ENCODE measurements at places on chromosomes 7 and 10. TPM values are rescaled to one million over a fixed set of nuclear protein-coding genes. Genes with fewer than 3 reads are reported as not detected.

DNA sequence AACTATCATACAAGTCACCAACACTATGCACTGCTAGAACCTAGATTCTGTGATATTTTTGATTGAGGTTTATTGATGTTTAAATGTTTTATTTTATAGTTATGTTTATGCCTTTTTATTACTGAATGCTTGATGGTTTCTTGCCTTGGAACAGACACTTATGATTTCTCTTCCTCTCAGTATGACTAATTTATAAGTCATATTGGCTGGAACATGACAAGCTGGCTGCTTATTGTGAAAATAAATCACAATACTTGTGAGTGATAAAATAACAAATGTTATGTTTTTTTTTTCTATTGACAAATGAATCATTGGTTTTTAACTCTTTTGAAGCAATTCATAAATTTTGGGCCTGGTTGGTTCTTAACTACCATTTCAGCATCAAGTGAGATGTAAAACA lies 142.0 kb upstream of the MALRD1 start:
- DNase-seq: no peak

DNA sequence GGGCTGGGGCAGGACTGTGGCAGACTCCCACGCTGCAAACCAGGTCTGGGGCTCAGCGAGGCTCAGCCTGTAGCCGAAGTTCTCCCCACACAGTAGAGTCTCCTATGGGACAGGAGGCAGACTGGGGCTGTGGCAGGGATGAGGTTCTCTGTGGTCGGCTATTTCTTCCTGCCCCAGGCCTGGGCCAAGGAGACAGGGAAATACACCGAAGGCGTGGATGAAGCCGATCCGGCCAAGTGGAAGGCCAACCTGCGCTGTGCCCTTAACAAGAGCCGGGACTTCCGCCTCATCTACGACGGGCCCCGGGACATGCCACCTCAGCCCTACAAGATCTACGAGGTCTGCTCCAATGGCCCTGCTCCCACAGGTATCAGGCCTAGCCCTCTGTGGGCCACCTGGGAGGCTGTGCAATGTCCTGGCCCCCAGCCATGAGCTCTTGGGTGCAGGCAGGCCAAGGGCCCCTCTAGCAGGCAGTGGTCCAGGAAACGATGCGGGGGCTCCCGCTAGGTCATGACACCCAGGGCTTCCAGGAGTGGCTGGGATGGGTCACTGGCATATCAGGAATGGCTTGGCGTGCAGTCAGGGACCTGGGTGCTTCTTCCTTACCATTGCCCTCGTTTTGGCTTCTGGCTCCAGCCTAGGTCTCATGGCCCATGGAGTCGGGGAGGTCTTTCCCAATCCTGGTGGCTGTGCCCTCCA lies 8.1 kb downstream of the IRF5 start:
- DNase-seq: no peak

Gene GPR85
- total RNA-seq: 0.69 TPM

GRCh38 chr10:3806603-3807002 lies 21.6 kb upstream of the KLF6 start:
- no peak for DNase-seq

DNA sequence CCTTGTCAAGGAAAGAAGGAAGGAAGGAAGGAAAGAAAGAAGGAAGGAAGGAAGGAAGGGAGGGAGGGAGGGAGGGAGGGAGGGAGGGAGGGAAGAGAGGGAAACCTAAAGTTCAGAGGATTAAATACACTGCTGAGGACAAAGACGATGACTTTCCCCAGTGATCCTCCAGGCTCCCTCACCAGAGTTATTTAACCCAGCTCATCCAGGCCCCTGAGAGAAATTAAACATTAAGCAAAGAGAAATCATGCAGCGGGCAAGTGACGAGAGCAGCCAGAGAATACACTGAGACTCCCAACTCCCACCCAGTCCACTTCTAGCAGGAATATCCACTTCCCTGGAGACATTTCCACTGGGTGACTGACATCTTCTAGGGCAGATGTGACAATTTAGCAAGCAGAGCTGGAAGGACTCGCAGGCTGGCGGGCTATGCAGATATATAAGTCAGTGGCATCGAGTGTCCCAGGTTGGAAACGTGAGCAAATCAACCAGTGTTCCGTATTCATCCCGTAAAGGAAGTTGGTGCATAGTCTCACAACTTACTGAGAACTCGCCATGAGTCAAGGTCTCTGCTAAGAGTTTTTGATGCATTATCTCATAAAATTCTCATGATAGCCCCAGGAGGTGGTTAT lies 48.7 kb downstream of the CALML3 start:
- DNase-seq: no peak

Gene ASCC1
- 34.7 TPM for total RNA-seq

GRCh38 chr7:40780460-40780859 lies 645.7 kb downstream of the SUGCT start:
- no peak for DNase-seq

GRCh38 chr7:154795014-154795413 lies 207.9 kb downstream of the PAXIP1 start:
- no peak for DNase-seq

DNA sequence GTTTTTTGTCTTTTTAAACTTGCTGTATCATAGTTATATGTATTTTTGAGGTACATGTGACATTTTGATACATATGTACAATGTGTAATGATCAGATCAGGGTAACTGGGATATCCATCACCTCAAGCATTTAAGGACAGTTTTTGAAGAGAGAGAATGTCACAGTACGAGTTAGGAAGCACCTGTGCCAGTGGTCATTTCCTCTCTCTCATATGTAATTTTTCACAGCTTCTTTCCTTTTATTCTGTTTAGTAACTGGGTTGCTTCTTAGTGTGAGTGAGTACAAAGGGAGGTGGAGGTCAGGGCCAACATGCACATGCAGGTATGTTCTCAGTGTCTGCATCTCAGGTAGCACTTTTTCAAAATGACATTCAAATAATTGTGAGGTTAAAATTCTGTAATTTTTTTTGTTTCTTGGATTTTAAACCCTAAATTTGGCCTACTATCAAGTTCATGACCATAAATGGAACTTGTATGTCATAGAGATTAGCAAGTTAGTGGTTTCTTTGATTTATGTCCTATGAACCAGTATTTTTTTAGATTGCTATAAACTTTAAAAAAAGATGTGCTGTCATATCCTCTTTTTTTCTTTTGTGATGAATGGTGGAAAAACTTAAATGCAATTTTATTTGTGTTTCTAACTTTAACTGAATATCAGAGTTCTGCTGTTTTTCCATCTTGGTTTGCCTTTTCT lies 42.7 kb downstream of the SNX10 start:
- no peak for DNase-seq

- DNase-seq: no peak
Observed at GRCh38 chr7:34776748-34777358, 118.8 kb downstream of the NPSR1 start.

DNA sequence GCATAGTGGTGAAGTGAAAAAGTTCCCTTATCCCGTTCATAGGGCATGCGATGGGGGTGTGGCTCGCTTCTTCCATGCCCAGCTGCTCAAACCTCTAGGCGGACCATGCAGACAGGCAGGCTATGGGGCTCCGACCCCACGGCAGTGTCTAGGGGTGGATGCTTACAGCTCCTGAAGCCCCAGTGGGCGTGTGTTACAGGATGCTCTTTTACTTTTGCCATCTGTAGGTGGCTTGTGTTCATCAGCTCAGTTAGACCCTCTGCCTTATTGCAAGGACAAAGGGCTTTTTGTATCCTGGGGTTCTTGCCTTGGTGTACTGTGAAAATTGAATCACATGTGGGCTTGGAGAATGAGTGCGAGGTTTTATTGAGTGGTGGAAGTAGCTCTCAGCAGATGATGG lies at the start of gene MYL10:
Gene MYL10 (minus strand): TSS at position 126 of the 400 bp plus-strand sequence. CDS start 178 bp downstream, outside the sequence.
- DNase-seq: no peak

DNA sequence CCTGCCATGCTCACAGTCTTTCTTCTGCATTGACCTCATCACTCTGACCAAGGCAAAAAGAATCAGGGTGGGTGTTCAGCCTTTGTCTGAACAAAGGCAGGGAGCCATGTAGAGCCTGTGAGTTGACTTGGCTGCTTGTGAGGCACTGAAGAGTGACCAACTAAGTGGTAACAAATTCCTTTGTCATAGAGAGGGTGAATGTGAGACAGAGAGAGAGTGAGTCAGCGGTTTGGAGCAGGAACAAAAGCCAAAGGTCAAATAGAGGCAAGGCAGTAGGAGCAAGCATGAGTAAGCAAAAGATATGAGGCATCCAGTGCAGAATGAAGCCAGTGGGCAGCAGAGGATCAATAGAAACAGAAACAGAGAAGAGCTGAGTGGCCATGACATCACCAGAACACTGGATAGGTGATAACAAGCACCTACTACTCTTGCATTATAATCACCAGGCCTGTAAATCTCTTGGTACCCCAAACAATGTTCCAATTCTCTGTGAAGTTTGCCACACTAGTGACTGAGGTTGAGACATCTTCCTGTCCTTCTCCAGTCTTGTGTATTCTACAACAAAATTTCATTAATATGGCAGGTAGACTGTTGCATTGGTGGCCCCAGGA lies 116.2 kb upstream of the LAMB4 start:
- no peak for DNase-seq

Gene LRRD1
- not detected for total RNA-seq

DNA sequence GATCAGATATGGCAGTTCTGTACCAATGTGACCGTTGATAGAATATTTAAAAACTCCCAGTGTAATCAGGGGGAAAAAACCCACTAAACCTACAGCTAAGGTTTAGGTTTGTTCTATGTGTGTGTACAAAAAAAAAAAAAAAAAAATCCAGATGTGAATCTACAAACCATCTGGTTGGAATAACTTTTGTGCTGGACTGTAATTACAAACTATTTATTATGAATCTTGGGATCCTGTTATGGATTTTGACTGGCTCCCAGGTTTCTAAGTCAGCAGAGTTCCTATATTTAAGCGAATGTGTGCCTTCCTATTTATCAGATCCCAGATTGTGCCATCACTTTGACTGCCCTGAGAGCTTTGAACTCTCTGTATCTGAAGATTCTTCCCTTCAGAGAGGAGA lies 29.1 kb downstream of the BMPER start:
- DNase-seq: no peak

Gene PROSER2
- total RNA-seq: 1.1 TPM

Gene SLC18A3
- total RNA-seq: not detected

Gene OR2A12
- total RNA-seq: not detected

DNA sequence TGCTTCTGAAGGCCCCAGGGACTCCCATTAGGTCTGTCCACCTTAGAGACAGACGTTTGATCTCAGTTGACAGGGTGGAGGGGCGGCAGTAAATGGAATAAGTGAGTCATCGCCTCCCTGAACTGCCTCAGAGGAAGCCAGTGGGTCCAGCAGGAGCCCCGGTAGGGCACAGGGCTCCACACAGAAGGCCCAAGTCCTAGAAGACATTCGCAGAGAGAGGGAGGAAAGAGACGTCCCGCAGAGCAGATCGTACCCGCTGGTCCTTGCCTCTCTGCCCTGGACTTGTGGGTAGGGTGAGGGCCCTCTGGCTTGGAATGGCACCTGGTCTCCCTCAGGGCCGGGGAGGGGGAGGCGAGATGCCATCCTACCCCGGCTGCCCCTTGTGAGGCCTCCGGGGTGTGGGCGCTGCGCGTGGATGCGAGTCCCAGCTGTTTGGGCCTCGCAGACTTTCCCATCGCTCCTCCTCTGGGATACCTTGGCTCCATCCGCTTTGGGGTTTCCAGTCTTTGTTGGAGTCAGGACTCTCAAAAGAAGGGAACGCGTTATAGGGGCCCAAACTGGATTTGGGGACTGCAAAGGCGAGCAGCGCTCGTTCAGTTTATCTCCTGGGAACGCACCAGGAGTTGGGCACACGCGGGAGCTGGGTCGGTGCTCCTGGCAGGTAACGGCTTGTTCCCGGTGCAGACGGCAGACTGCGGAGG lies 5.1 kb downstream of the TLX1 start:
- no peak for DNase-seq

Gene TET1
- total RNA-seq: 3.6 TPM

DNA sequence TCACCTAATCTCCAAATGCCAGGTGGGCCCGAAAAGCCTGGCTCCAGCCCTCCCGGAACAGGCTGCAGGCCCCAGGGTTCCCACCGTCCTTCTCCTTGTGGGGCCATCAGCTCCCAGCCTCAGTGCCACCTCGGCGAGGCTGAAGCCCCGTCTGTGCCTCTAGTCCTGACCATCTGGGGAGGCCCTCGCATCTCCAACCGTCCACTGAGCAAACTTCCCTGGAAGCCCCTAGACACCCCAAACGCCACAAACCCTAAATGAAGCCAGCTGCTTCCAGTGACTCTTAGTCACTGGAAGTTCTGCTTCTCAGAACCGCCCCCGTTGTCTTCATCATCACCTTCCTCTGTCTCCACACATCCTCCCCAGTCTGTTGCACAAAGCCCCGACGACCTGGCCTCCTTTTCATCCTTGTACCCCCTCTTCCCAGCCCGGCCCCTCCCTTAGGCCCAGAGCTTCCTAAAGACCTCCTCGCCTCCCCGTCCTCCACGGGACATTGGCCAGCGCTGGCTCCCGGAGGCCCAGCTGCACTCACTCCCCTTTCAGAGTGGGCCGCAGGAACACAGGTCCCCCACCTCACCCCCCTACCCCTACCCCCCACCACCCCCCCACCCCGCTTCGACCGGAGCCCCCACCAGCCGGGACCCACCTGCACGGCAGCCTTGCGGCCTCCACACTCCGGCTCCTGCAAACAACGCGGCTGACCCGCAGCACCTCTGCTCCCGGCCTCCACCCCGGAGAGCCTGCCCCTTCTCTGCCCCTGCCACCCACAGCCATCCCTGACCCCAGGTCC lies 1.1 kb upstream of the DIP2C start:
- DNase-seq: peak; percentile 32

DNA sequence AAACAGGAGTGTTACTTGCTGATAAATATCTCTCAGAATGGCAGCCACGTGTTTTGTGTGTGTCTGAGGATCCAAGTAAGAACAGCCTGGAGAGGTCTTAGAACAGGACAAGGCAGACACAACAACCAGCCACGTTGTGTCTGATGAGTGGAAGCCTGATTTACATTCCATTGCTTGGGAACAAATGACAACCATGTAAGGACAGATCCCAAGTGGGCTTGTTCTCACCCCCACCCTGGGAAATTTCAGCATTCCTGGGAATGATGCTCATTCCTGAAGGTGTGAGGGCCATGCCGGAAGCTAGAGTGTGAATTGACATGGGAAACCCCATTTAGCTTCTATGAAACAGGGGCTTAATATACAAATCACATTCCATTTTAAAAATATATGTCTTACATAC lies 35.9 kb downstream of the IL6 start:
- DNase-seq: no peak

DNA sequence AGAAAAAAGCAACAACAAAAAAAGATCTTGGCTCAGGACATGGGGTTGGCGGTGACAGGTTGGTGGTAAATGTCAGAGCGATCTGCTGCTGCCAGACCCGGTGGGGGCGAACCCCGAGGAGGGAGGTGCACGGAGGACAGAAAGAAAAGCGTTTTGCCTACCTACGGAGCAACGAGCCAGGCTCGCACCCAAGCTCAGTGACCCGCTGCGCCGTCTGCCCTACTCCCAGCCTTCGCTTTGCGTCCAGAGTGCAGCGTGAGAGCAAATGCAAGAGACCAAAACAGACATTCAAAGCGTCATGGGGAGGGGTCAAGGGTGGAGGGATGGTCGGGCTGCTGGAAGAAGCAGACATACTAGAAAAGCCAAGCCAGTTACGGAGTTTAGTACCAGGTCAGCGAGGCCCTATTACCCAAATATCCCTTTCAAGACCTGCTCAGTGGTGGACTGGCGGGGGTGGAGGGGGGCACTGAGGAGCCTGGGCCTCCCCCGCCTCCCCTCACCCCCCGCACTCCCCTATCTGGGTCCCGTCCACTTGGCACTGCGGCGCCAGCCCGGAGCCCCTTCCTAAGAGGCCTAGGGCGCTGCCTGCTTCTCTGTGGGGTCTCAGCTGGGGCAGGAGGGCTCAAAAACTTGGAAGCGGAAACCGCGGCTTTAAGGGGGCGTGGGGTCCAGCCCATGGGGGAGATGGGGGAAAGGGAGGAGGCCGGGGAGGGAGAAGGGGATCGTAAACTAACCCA lies 66.9 kb downstream of the SLC29A4 start:
- no peak for DNase-seq

GRCh38 chr10:1737222-1738061 lies at the start of gene ADARB2:
TSS of gene ADARB2 (minus strand) at chr10:1737525.
- DNase-seq: peak; percentile 38
